ENCODE measurements at places on chromosomes 11 and 22. TPM values are rescaled to one million over a fixed set of nuclear protein-coding genes. Genes with fewer than 3 reads are reported as not detected.

DNA sequence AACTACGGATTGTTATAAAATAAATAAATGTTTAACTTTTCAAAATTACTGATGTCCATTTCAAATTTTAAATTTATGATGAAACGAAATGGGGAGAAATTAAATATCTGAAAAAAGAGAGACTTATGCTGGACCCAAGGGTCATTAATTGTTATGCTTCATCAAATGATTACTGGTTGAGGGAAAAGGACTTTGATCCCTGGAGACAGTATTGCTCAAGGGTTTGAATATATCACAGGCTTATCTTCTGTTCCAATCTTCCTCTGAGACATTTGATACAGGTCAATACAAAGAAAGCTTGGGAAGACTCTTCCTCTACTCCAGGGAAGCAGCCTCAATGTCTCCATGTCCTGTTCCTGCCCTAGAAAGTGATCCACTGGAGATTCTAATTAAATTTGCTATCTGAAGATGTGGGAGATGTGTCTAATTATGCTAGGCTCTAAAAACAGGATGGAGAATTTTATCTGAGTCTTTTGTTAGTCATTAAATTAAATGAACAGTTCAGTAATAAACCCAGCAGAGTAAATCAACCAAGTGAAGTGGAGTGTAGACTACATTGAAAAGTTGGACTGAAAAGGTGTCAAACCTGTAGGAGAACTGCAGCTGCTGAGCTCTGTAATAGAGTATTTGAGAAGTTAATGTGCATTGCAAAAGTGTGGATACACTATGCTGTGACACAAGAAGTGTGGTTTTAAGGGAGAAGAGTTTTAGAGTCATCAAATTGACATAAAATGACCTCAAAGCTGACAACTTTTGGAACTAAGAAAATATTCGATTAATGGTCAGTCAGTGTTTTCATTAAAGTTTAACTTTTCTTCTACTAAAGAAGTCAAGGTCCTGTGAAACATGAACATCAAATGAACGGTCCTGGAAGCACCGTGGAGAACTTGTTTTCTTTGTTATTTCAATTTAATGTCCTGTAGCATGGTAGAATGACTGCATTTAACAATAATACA is 623.7 kb upstream of the CCDC90B start:
- H3K4me3 ChIP-seq = no peak overlapping the region
- no peak for DNase-seq
- no peaks in the 10 kb centered on the region for H3K27me3 ChIP-seq
- H3K4me1 ChIP-seq = no peaks in the 10 kb centered on the region
- no peaks in the 10 kb centered on the region for H3K36me3 ChIP-seq

DNA sequence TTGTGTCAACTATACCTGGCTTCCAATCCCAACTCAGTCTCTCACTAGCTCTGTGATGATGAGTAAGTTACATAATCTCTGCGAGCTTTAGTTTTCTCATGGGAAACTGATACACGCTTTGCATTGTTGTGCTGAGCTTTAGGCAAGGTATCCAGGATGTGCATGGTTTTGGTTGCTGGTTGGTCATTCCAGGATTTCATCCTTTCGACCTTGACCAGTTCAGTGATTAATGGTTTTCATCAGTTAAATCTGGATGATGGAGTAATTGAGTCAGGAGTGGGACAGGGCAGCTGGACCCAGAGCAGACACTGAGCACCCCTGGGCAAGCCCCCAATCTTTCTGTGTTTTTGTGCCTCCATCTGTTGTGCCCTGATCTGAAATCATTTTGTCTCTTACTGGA is 417.3 kb upstream of the CADM1 start:
- H3K4me3 ChIP-seq = no peak overlapping the region
- peaks cover 3% of the 10 kb centered on the region for H3K36me3 ChIP-seq
- no peak for DNase-seq

PLAAT2 gene
- 0.52 TPM for total RNA-seq

- peaks cover 2% of the 10 kb centered on the region for H3K4me1 ChIP-seq
- no peak overlapping the region for H3K4me3 ChIP-seq
- H3K36me3 ChIP-seq = no peaks in the 10 kb centered on the region
- no peak for DNase-seq
- no peaks in the 10 kb centered on the region for H3K27me3 ChIP-seq
- H3K27ac ChIP-seq = no peak overlapping the region
Observed at GRCh38 chr11:93608364-93608763, 53.1 kb upstream of the CEP295 start.

DNA sequence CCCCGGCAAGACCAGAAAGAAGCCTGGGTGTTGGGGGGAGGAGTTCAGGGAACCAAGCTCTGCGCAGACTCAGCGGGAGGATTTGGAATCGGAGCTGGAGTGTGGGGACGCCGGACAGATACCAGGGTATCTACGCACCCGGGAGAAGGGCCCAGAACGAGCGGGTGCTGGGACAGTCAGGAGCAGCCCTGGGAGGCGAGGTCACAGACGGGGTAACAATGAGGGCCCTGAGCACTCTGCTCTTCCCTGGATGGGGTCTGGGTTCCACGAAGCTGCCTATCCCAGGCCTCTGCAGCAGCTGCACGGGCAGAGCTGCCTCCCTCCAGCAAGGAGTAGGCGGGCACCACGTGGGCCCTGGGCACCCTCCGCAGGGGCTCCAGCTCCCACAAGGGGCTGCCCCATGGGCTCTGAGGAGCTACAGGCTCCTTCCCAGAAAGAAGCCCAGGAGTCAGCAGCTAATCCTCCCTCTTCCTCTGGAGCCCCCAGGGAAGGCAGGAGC is 197.2 kb downstream of the BRD1 start:
- no peak for DNase-seq
- no peak overlapping the region for H3K4me3 ChIP-seq
- no peaks in the 10 kb centered on the region for H3K27me3 ChIP-seq
- H3K36me3 ChIP-seq = peaks cover 3% of the 10 kb centered on the region

E2F8 gene
- total RNA-seq = 16.2 TPM

- H3K36me3 ChIP-seq = no peaks in the 10 kb centered on the region
- DNase-seq = no peak
- H3K4me1 ChIP-seq = no peaks in the 10 kb centered on the region
- H3K4me3 ChIP-seq = no peak overlapping the region
Observed at GRCh38 chr11:116517584-116517983, 255.2 kb downstream of the BUD13 start.

DNA sequence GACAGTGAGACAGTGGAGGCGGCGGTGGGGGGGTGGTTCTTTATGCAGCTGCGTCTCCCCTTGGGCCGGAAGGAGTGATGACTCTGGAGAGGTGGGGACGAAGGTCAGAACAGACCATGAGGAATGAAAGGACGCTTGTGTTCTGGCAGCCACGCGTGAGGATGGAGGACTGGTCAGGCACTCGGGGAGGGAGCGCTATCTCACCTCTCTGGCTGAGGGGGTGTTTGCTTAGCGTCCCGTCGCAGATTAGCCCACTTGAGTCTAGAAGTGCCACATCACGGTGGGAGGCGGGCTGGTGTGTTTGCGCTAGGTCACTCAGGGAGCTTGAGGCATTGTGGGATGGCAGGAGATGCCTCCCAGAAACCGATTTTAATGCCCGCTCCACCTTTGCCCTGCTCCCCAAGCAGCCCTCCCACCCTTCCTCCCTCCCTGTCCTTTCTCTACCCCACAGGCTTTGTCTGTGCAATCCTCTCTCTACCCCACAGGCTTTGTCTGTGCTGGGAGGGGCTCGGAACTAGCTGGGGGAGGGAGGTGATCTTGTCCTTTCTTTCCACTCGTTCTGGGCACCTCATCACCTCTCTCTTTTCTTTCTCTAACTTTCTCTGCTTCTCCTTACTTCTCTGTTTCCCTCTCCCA is 97.8 kb downstream of the PKNOX2 start:
- H3K27me3 ChIP-seq = peaks cover 45% of the 10 kb centered on the region
- H3K36me3 ChIP-seq = no peaks in the 10 kb centered on the region
- H3K27ac ChIP-seq = no peak overlapping the region
- no peak overlapping the region for H3K4me3 ChIP-seq

ADORA2A gene
- 45.2 TPM for total RNA-seq
